ENCODE measurements at places on chromosomes 2 and 18.

DNA sequence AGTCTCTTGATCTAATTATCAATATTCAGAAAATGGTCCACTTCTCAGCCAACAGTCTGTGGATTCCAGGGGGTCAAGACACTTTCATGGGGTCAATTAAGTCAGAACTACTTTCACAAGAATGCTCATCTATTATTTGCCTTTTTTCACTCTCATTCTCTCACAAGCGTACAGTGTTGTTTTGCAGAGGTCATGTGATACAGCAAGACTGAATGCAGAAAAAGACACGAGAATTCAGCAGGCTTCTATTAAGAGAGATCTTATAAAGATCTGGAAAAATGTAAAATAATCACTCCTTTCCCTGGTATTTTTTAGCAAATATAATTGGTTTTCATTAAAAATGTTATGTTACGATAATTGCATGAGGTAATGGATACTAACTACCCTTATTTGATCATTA lies 8.7 kb downstream of the RPRD1A start:
- DNase-seq = no peak

DNA sequence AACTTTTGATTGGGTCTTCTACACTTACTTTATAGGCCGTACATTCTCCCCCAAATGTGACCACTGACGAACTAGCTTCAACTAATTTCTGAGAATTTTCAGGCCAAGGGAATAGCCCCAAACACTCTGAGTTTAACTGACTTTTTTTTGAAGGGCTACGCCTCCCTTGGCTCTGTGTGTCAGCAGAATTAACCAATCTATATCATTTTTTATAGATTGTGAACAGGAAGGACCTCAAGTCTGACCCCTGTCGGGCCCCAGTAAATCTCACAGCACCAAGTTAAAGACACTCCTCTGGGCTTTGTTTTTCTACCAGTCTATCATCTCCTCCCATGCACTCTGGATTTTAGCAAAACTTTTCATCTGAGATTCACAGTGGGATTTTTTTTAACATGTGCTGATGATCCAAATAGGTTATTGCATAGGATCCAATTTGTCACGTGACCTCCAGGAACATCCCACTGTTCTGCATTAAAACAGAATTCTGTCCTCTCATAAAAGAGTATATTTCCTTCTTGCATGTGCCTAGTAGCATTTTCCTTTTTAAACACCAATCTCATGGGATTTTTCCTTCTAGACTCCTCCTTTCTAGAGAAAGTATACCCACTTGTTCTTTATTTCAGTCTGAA lies 307.1 kb downstream of the OSR1 start:
- DNase-seq = no peak

DNA sequence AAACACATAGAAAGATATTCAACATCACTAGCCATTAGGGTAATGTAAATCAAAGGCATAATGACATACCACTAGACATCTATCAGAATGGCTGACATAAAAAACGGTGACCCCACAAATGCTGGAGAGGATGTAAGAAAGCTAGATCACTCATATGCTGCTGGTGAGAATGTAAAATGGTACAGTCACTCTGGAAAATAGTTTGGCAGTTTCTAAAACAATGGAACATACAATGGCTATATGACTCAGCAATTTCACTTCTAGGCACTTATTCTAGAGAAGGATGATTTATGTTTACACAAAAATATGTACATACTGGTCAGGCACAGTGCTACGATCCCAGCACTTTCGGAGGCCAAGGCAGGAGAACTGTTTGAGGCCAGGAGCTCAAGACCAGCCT lies 87.3 kb downstream of the COLEC12 start:
- no peak for DNase-seq

DNA sequence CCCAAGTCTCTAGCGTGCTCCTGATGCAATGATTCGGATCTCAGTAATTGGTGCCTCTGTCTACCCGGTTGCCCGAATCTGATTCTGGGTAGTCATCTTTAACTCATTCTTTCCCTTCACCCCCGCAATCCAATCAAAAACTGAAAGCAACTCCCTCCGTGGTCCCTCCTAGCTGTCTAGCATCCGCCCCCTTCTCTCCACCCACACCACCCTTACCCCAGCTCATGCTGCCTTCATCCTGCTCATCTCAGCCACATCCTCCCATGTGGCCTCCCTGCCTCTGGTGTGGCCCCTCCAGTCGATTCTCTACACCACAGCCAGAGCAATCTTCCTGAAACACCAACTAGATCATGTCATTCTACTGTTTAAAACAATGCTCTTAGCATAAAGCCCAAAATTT lies 62.3 kb downstream of the TTC32 start:
- DNase-seq = no peak

DNA sequence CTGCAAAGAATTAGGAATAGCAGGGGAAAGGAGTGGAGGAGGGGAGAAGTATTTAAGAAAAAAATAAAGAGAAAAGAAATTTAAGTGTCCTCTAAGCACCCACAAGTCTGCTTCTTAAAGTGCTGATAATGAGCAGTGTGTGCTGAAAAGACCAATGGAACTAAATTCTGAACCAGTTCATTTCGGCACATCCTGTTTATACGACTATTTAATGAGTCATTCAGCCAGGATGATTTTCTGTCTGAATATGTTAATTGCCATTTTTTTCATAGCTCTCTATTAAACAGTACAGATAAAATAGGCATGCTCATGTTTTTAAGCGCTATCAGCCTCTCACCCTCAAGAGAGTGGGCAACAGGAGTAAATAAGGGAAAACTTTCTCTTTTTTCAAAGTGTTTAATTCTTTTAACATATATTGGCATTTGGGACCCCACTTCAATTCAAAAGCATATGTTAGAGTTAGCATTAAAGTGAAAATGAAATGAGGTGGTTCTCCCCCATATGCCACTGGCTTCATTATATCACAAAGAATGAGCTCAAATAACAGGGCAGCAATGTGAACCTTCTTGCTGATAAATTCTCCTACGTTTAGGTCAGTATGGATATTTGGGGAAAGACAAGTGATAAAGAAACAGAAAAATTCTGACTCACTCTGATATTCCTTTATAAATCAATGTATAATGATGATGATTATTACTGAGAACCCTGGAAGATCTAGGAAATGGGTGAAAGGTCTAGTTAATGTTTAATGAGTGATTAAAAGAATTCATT lies 87.5 kb downstream of the TCF4 start:
- DNase-seq = peak; percentile 47

- peak; percentile 47 for DNase-seq
Measured at GRCh38 chr2:201806442-201807170, at the start of gene CDK15. CDK15 (plus strand) TSS chr2:201806537; CDS start chr2:201806665, 128 bp downstream.

GRCh38 chr2:109172556-109173105 lies 43.6 kb downstream of the SH3RF3 start:
- no peak for DNase-seq

GRCh38 chr2:48444404-48444803 lies 85.5 kb upstream of the STON1 start:
- DNase-seq = no peak

GRCh38 chr2:207061181-207061580 lies 104.6 kb downstream of the KLF7 start:
- no peak for DNase-seq

DNA sequence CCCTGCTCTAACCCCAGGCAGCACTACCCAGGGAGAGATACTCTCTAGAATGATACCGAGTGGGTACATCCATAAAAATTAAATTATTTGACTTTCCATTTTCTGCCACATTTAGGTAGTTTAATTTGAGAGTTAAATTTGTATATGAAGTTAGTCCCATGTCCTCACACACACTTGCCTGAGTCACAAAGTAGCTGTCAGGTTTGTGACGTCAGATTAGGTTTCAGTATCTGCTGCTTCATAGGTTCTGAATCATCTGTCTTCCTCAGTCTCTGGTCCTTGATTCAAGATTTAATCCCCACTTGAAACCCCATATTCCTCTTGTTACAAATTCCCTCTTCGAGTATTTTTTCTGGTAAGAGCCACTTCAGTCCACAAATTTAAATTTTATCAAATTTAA lies 738.6 kb upstream of the FAM98A start:
- DNase-seq = no peak

- no peak for DNase-seq
Measured at GRCh38 chr2:144403933-144404332, 116.0 kb downstream of the ZEB2 start.

- no peak for DNase-seq
Measured at GRCh38 chr2:29706171-29706720, 215.1 kb downstream of the ALK start.

GRCh38 chr2:142670362-142670761 lies 207.1 kb upstream of the KYNU start:
- DNase-seq = no peak

GRCh38 chr2:83106853-83107252 lies 1352.2 kb downstream of the SUCLG1 start:
- DNase-seq = no peak

DNA sequence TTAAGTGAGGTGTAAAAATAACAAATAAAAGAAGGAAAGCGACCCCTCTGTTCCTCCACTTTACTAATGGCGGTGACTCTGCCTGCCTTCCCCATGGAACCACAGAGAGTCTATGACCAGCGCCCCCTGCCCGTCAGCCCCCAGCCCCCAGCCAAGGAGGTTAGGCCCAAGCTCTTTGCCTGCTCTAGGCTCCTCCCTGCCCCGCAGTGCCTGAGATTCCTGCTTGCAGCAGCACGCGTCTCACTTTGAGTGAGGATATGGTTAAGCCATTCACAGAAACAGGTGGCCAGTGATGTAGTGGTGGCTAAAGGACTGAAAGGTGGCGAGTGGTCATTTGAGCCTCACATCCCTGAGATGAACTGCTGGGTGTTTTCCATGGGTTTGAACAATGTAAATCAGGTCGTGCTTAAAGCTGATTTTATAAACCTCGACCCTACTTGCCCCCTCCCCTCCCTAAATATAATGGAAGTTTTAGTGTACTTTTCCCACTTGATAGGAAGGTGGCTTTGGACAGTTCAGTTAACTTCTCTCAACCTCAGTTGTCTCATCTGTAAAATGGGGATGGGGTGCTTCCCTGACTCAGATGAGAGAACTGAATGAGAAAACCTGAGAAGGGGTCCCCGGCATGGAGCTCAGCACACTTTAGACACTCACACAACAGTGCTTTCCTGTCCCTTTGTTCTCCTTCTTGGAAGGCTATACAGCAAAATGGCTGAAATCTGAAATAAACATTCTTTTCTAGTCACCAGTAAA lies 46.5 kb downstream of the IL1RL2 start:
- no peak for DNase-seq

- no peak for DNase-seq
Measured at GRCh38 chr2:239168575-239168974, 232.2 kb downstream of the HDAC4 start.

DNA sequence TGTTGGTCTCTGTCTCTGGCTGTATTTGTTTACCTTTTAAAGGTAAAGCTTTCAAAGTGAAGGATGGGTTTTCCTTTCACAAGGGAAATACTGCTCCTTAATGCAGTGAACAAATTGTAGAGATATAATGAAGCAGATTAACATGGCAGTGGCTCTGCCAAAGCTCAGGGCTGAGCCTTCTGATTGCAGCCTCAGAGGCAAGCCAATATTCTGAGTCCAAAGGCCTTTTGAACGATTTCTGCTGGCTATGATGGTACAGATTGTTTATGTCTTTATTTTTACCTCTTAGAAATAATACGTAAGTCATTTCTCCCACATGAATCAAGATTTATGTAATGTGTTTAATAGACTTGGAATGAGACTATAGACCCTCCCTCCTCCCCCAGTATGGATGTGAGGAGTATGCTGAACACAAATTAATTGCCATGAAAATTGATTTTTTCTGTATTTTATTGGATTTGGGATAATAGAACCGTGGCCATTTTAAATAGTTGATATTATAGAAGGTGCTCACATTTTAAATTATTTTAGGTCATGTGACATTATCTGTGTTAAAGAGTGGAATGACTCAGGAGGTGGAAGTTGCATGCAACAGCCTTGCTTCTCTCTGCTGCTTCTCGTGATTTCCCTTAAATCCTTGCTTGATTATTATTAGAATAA lies 772 bp downstream of the SCN2A start:
- no peak for DNase-seq

- no peak for DNase-seq
Measured at GRCh38 chr18:79912409-79912991, 39.0 kb downstream of the SLC66A2 start.

- no peak for DNase-seq
Measured at GRCh38 chr2:159849160-159849813, 51.3 kb upstream of the CD302 start.

DNA sequence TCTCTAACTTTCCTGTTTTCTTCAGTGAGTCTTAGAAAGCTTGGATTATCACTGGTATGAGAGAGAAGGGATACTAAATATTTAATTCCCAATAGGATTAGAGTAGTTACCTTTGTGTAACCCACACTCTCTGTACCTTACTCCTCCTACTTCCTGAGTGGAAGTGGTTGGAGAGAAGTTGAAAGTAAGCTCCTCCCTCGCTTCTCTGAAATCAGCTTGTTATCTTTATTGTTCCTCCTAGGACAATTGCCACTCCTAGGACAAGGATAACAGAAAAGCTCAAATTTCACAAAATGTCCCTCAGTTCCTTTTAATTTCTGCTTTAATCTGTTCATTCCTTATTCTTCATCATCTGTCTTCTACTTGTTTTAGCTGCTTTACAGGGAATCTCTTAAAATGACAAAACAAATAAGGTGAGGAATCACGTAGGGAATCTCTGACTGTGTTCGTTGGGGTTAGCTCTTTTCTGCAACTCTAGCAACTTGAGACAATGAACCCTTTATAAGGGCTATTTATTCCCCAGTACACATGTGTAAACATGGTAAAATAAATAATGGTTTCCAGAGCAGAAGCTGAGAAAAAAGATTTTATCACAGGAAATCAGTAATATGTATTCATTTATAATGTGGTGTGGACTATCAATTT lies 8.6 kb downstream of the ITPRID2 start:
- DNase-seq = no peak

DNA sequence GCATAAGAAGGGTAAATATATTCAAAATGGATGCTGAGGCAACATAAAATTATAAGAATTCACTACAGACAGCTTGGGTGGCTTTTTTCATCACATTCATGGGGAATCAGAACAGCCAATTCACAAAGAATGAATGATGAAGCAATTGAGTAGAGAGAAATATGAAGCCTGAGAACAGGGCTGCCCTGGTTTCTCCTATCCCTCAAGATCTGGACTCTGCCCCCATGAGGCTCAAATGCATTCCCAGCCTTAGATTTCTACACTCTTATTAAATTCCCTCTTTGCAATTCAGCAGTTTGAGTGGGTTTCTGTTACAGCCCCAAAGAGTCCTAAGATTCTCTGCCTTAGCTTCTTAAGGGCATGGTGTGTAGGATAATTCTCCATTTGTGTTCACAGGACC lies 172.5 kb downstream of the MAIP1 start:
- DNase-seq = peak; percentile 73

DNA sequence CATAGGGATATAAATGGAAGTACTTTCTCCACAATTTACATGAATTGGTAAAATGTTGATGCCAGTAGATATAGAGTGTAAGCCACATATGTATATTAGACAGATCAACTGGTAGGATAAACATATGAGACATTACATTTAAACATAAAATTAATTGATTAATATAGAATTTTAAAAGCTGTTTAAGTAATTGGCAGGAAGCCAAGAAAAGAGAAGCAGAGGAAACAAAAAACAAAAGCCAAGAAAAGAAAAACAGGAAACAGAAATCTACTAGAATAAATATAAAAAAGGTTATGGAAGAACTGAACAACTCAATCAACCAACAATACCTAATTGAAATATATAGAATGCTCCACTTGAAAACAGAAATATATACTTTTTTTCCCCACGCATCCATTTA lies 920.1 kb upstream of the TMEFF2 start:
- DNase-seq = no peak

GRCh38 chr2:226077031-226077430 lies 677.5 kb downstream of the NYAP2 start:
- no peak for DNase-seq
